Pulmonary artery endothelial cell (primary cell): ENCODE measurements at places on chromosomes 7 and 10. TPM values are rescaled to one million over a fixed set of nuclear protein-coding genes. Genes with fewer than 3 reads are reported as not detected.

CYP3A5 gene
- not detected in 2 replicates for total RNA-seq

CYP26C1 gene
- 0.33 and 0.56 TPM in 2 replicates for total RNA-seq

DNA sequence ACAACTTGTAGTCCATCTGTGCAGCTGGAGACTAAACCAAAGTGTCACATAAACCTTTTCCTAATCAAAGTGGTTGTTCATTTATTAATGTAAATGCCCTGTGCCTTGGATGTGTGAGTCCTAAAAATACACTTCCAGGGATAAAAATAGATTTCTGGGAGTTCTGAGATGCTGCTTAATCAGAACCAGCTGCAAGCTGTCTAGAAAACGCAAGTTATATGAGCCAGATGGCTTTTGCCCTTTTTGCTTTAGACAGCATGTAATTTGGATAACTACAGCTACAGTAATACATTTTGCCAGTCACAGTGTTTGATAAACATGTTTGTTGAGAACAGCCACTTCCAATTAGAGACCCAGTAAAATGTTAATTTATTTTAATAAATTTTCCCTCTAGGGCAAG lies 185.1 kb upstream of the PRPS1L1 start:
- no peak for DNase-seq

DNA sequence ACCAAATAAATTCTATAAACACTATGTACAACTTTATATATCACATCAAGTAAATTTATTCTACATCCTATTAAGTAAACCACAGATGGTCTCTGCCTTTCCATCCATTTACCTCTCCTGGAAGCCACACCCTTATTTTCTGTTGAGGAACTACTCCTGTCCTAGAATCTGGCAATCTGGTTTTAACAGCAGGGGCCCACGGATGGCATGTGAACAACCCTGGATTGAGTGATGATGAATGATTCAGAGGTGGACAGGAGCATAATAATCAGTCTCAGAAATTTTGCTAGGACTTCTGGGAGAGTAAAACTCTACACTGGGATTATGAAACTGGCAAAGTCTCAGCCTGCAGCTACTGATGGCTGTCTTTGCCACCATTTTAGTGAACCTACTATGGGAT lies 54.1 kb downstream of the CDK6 start:
- DNase-seq = no peak

GRCh38 chr10:77034795-77035194 lies 602.8 kb downstream of the KCNMA1 start:
- DNase-seq = no peak

DNA sequence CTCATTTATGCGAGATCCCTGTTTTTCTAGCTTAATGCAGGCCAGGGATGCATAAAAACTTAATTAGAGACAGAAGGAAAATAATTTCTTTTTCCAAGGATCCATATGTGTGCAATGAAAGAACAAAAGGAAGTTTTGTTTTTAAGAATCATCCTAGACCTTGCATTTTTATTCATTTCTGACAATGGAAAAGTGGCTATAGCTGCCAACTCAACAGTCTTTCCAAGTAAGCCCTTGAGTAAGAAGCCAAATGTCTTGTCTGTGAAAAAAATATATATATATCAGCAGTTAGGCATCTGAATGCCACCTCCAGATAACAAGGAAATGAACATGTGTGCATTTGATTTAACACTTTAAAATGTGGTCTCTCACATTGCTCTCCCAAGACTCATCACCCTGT lies 1397.6 kb downstream of the GATA3 start:
- no peak for DNase-seq
